ENCODE measurements at places on chromosomes 16 and 17.

- DNase-seq: peak; percentile 55
Observed at GRCh38 chr17:7862692-7863437, 5.1 kb downstream of the CYB5D1 start.

DNA sequence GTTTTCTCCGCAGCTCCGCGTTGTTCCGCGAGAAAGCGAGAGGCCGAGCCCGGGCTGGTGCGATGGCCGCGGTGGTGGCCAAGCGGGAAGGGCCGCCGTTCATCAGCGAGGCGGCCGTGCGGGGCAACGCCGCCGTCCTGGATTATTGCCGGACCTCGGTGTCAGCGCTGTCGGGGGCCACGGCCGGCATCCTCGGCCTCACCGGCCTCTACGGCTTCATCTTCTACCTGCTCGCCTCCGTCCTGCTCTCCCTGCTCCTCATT is 404 bp downstream of the EMC6 start:
- DNase-seq: no peak

GRCh38 chr16:86680162-86680561 is 101.8 kb downstream of the FOXL1 start:
- peak; percentile 85 for DNase-seq

DNA sequence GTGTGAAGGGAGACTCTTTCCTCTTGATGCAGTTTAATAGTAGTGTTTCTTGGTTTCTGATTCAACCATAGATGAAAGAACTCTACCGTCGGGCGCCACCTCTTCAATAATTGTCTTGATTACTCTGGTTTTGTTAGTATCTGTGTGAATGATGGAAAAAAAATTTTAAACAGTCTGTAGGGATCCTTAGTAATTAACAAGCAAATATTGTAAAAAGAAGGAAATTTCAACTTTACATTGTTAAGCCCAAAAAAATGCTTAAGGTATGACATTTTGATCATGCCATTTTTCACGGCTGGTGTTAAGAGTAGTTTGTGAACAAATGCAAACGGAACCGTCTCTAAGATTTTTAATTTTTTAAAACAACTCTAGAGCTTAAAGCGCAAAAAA is 4.1 kb downstream of the KRT10 start:
- DNase-seq: no peak

- DNase-seq: no peak
Observed at GRCh38 chr17:58375256-58375655, 23.3 kb upstream of the SUPT4H1 start.

DNA sequence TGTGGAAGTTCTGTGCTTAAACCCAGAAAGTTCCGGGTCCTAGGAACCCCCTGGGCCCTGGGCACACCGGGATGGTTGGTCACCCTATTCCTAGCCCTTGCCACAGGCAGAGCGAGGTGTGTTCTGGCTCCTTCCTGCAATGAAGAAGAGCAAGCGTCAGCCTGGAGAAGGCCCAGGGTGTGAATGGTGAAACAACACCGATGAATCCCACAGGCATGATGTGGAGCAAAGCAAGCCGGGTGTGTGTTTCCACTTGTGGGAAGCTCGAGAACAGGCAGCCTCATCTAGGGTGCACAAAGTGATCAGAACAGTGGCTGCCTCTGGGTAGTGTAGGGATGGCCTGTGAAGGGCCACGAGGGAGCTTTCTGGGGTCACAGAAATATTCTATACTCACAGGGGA is 13.8 kb downstream of the KCNG4 start:
- DNase-seq: no peak

GRCh38 chr17:1260086-1260769 is 10.0 kb upstream of the BHLHA9 start:
- no peak for DNase-seq

DNA sequence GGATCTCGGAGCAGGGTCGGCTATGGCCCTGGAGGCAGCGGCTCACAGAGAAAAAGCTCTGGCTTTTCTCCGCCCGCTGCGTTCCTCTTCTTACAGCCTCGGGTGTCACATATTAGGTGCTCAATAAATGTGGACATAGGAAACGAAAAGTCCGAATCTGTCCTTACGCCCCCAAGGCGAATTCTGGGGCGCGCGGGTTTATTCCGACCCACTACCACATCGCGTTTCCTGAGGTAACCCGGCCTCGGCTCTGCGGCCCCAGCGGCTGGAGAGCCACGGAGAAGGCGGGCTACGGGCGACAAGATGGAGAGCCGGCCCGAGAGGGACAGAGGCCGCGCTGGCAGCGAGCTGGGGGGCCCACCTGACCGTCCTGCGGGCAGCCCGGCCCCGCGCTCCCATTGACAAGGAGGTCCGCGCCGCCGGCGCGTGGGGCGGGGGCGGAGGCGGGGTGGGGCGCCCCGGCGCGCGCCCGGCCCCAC is 573 bp upstream of the GNAO1 start:
- DNase-seq: no peak

DNA sequence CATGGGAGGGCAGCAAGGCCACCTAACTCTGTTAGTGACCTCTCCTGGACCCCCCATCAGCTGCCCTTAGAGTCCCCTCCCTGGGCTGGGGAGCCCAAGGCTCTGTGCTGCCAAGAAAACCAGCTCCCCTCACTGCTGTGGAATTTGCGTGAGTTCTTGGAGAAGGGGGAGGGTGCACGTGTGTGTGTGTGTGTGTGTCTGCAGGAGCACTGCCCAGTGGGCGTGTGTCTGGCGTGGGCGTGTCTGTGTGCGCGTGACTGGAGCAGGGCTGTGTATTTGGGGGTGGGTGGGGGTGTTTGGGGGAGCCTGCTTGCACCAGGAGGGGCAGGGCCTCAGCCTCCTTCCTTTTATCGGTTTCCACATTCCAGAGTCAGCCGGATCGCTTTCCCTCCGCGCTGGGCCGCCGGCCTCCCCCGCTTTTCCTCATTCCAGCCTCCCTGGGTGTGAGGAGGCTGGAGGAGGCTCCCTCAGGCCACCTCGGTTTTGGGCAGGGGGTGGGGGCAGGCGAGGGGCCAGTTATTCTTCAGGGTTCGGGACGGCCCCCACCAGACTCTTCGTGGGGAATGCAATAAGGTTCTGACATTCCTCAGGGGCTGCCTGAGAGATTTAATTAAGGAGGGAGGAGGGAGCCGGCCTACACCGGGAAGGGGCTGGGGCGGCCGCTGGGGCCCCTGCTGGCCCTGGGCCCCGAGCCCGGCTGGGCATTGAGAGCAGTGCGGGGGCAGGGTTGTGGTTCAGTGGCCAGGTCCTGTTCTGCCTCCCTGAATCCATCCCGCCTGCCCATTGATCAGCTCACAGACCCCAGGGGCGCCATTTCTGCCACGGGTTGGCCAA is 2.5 kb downstream of the VASN start:
- peak; percentile 76 for DNase-seq

GRCh38 chr16:48611329-48612137 is 1.6 kb upstream of the N4BP1 start:
- DNase-seq: no peak

DNA sequence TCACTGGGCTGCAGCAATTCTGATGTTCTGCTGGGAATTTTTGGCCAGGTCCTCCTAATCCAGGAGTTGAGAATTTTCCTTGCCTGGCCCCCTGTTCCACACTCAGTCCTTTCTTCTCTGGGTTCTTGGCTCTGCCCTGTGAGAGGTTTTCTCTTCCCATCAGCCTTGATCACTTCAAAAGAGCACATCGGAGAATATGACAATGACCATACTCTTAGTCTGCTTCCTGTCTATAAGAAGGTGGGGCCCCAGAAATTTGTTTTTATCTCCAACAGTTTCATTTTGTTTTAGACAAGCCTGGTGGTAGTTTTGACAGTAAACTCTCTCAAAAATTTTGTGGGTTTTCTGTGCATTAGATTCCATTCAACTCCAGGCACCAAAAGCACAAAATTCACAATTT is 70.7 kb downstream of the C17orf67 start:
- DNase-seq: no peak

- DNase-seq: no peak
Observed at GRCh38 chr17:34511265-34511664, 68.1 kb upstream of the TMEM132E start.

GRCh38 chr17:79667746-79668145 is 56.9 kb upstream of the RBFOX3 start:
- DNase-seq: no peak

DNA sequence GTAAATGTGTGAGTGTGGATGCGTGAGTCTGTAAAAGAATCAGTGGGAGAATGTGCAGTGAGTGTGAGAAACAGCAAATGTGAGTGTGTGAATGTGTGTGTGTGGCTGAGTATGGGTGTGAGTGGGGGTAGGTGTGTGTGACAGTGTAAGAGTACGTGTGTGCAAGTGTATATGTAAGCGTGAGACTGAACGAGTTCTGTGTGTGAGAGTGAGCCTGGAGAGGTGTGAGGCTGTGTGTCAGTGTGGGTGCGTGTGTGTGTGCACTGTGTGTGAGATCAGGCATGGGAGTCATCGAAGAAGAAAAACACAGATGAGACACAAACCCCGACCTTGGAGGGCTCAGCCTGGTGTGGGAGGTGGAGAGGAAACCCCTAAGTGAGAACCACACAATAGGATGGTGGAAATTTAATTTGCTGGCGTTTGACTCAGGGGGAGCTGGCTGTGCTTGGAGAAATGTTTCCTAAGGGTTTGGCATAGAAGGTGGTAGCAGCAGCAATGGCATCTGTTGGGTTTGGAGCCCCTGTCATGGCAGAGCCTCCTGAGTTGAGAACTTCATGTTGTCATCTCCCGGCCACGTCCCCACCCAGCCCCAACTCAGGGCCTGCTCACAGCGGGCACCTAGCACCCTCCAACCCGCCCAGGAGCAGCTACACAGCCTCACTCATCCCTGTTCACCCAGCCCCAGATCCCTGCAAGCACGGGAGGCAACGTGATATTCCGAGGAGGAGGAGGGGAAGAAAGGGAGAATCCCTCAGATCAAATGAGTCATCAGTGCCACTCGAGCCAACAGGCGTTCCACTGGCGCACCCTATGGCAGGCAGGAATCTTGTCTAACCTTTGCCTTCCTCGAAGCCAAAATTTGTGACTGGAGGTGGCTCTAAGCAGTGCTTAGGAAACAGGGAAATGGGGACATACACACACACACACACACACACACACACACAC is 14.3 kb upstream of the NUBP1 start:
- DNase-seq: peak; percentile 72

DNA sequence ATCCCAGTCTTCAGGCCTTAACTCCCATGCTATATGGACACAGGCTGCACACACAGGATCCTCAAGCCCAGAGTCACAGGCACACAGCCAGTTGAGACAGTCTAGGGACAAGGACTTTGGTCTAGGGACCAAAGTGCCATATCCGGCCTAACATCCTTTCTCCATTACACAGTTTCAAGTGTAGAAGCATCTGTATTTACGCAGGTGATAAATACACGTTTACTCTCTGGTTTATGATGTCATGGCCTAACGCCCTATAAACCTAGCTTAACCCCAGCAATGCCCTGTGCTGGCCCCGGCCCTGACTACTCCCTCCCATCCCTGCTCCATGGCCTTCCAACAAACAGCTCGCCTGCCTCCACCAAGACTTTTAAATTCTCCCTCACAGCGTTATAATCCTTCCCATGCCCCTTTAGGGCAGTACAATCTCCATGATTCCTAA is 17.1 kb downstream of the CUEDC1 start:
- DNase-seq: no peak

DNA sequence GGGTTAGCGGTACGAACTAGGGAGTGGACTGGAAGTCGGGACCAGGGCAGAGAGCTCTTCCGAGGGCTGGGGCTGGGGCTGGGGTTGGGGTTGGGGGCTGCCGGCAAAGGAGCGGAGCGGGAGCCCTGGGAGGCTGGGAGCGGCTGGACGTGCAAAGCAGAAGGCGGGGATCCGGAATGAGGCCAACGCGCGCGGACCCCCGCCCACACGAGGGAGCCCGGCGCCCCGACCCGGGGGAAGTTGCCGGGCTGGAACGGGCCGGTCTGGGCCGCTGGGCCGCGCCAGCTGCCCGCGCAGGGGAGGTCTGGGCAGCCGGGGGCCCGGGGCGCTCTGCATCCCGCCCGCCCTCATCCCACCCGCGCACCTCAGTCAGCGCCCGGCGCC is 323 bp downstream of the ST3GAL2 start:
- DNase-seq: no peak

- no peak for DNase-seq
Observed at GRCh38 chr17:48517478-48517877, 13.3 kb downstream of the HOXB1 start.

DNA sequence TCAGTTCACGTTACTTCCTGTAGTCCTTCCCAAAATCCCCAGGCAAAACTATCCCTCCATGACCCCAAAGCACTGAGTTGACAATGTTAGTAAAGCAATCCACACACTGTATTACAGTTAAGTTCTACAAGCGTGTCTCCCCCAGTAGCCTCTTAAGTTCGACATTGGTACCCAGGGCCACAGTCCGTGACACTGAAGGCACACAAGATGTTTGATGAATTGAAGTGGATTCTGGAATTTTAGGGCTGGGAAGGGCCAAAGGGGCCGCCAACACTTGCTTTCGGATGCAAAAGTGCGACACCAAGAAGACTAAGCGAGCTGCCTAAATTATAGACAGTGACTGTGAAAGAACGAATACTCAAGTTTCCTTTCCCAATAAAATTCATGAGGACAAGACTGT is 1.5 kb downstream of the VPS35 start:
- DNase-seq: no peak

DNA sequence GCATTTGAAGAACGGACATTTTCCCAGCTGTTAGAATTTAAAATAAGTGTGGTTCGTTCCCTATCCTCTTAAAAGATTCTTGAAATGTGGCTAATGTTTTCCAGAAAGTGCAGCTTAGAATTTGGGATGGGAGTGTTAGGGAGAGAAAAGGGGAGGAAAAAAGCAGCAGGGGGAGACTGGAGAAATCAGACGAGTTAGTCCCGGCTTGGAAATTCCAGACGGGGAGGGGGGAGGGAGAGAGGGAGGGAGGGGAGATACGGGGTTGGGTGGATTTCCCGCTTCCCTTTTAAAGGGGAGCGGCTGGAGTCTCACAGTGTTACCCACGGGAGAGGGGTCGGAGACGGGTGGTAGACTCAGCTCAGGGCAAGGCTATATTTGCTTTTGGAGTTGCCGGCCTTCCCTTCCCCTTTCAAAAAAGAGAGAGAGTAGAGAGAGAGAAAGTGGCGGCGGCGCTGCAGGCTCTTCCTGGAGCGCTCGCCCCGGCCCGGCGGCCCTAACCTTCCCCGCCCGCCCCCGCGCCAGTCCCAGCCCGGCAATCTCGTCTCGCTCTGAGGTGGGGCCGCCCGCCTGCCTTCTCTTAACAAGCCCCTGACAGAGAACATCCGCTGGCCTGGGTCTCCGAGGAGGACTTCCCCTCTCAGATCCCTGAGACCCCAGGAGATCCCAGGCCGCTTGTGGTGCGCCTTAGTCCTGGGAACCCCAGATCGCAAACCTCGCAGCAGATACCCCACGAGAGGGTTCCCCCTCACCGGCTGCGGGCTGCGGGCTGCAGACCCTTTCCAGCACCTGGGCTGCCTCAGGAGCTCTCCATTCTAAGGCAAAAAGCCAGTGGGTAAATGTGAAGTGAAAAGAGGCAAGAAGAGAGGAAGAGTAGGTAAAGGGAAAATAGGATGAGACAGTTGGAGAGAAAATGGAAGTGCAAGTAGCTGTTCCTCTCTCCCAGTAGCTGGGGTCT is 6.6 kb downstream of the IGF2BP1 start:
- DNase-seq: peak; percentile 53

- peak; percentile 34 for DNase-seq
Observed at GRCh38 chr17:63696381-63696961, 3.5 kb downstream of the LIMD2 start.

- DNase-seq: peak; percentile 72
Observed at GRCh38 chr16:64417711-64418227, 704.1 kb downstream of the CDH11 start.

Data from LHCN-M2 (cell line).